KBM-7 (cell line): ENCODE measurements at places on chromosomes 7 and 10.

GRCh38 chr7:63073286-63073685, 925.4 kb upstream of the ZNF722 start:
- no peak for DNase-seq

- no peak for DNase-seq
Measured at GRCh38 chr7:148347981-148348380, 242.6 kb upstream of the C7orf33 start.

DNA sequence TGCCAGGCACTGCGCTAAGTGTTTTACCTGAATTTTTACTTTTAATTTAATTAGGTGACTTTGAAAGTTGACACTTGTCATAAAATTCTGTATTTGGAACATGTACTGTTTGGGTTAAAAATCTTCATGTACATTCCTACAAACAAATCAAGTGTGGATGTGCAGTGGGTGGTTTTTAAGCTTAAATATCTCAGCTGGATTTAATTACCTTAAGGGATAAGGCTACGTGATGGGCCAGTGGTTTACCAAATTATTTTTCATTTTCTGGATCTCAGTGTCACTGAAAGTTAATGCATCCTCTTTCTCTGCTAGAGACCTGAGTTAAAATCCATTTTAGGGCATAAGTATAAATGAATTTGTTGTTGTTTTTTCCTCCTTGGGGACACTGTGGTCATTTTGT, 51.1 kb downstream of the EXOC4 start:
- no peak for DNase-seq

- DNase-seq: no peak
Measured at GRCh38 chr10:69642747-69643146, 12.7 kb downstream of the FAM241B start.

GRCh38 chr10:87750001-87750671, 67.9 kb downstream of the ATAD1 start:
- DNase-seq: no peak

DNA sequence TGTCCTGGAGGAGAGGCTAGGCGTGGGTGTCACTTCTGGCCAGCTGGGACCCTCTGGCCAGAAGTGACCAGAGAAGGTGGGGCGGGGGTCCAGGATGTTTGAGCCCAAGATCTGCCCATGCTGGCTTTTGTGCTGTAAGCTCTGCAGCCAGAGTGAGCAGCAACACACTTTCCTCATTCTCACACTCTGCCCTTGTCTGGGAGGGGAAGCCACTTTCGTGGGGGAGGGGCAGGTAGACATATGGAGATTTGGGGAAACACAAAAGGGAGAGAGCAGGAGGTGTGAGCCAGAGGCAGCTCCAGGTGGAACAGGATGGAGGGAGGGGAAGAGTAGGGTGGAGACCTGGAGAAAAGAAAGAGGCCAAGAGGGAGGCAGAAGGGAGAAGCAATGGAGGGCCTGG, 31.5 kb upstream of the ADCYAP1R1 start:
- no peak for DNase-seq

GRCh38 chr7:155660059-155660757, 15.7 kb downstream of the RBM33 start:
- no peak for DNase-seq

GRCh38 chr7:157814931-157815705, 478.3 kb downstream of the DNAJB6 start:
- DNase-seq: no peak

DNA sequence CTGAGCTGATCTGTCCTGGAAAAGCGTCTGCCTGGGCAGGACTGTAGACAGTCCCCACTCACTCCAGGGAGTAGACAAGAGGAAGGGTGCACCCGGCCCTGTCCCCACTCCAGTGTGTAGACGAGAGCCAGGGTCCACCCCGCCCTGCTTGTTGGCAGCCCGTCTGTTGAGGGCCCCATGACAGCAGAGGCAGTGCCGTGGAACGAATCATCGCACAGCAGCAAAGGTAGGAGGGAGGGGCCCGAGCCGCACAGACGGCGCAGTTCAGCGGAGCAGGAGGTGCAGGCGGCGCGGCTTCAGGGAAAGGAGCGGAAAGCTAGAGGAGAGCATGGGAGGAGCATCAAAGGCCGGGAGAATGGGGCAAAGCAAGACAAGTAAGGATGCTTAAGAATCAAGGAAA, 93.0 kb downstream of the DYNC2I1 start:
- DNase-seq: no peak

- DNase-seq: no peak
Measured at GRCh38 chr7:141695803-141696289, 6.1 kb downstream of the DENND11 start.
